ENCODE measurements at places on chromosomes 16 and 17. TPM values are rescaled to one million over a fixed set of nuclear protein-coding genes. Genes with fewer than 3 reads are reported as not detected.
A peak's percentile ranks its signal among the peaks of the same experiment; 100 is the strongest.

DNA sequence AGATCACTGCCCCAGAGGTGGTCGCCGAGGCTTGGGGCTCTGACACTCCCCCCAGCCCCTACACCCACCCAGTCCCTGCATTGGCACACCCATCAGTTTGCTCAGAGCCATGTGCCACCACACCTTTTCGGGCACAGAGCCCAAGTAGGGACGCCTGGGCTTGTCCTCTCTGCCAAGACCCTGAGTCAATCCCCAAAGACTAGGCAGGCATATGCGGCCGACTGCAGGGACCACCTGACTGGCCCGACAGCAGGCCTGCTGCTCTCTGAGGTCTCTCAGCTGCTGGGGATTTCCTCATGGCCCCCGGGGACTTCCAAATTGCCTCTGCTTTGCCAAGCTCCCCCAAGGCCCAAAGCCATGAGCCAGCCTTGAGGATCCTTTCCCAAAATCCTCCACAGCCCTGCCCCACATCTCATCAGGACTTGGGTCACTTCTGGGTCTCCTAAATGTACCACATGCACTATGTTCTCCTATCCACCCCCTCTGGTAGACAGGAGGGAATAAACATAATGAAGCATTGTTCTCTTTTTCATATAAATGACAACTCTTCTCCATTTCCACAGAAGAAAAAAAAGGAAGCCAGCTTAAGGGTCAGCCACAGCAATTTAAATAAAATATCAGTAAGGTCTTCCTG, 30.6 kb downstream of the MYO18A start:
- DNase-seq, result peak; percentile 48

- DNase-seq, result no peak
Observed at GRCh38 chr17:71180801-71181385, 939.9 kb upstream of the SOX9 start.

DNA sequence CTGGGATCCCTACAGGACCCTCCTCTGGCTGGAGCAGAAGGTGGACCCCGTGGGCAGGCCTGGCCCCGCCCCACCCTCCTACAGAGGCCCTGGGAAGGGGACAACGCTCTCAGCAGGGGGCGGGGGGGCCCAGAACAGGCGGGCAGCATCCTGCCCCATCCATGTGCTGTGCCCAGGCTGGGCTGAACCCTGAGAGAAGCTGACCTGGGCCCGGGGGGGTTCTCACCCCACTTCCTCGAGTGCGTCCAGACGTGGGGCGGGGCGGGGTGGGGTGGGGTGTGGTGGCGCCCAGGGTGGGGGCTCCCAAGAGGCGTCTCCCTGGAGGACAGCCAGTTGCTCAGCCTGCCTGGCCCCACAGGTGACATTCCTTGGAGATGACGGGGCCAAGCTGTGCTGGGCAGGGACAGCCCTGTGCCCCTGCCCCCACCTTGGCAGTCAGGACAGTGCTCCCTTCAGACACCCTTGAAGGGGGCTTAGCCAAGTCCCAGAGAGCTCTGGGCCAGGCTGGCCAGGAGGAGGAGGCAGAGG, 390 bp upstream of the UNC13D start:
- no peak for DNase-seq

DNA sequence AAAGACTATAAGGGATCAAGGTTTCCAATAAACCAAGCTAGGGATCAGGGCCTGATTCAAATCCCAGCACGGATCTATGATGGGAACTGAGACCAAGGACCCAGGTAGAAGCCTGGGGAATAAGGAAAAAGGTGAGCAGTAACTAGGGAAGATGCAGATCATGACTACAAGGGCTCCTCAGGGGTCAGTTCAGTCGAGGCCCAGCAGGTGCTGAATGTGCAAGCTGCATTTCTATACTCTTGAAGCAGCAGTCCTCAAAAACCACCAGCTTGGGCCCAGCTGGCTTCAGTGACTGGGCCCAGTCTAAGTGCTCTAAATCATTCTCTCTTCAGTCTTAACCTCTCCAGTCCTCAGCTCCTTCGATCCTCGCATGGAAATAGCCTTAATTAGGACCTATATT, 228.8 kb upstream of the AXIN2 start:
- DNase-seq, result no peak

DNA sequence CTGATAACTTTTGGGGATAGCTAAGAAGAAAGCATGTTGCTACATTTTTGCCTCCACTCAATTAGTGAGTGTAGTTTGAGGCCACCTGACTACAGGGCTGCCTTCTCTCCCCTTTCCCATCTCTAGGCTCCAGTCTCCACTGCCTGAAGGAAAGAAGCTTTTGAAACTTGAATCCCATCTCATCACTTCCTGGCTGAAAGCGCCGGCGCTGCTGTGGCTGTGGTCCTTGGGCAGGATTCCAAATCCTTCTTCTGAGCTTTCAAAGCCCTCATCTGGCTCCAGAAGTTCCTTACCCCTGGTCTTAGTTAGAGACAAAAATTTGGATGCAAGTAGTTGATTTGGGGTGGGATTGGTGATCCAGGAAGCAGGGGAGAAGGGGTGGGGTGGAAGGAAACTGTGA, 119.4 kb downstream of the FOXL1 start:
- DNase-seq, result no peak

DNA sequence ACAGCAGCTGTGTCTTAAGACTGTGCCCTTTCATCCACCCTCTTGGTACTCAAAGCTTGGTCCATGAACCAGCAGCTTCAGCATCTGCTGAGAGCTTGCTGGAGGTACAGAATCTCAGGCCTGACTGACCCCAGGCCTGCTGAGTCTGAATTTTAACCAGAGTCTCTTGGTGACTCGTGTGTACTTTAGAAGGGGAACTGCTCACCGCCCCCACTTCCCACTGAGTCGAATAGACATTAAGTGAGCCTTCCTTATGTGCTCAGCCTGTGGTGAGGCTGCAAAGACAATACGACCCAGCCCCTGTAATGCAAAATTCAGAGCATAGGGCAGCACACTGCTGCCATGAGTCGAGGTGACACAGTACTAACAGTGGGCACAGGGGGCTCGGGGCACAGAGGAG, 662.8 kb downstream of the WWOX start:
- no peak for DNase-seq

Gene ZNF19
- 3.5 TPM for total RNA-seq

Gene IGF2BP1
- 0.03 TPM for total RNA-seq

Gene HEXIM1
- total RNA-seq, result 31.7 TPM

Gene TM4SF5
- total RNA-seq, result not detected

Gene TMEM238L
- not detected for total RNA-seq

Measured in left cardiac atrium (tissue), 4 donors.